WTC11 (cell line): ENCODE measurements at places on chromosomes 1 and 21. TPM values are rescaled to one million over a fixed set of nuclear protein-coding genes. Genes with fewer than 3 reads are reported as not detected.

GRCh38 chr21:46093668-46094400 is 4.1 kb upstream of the COL6A2 start:
- H3K36me3 ChIP-seq, result peaks cover 31% of the 10 kb centered on the region
- H3K27ac ChIP-seq, result no peak overlapping the region
- DNase-seq, result peak; percentile 18

DNA sequence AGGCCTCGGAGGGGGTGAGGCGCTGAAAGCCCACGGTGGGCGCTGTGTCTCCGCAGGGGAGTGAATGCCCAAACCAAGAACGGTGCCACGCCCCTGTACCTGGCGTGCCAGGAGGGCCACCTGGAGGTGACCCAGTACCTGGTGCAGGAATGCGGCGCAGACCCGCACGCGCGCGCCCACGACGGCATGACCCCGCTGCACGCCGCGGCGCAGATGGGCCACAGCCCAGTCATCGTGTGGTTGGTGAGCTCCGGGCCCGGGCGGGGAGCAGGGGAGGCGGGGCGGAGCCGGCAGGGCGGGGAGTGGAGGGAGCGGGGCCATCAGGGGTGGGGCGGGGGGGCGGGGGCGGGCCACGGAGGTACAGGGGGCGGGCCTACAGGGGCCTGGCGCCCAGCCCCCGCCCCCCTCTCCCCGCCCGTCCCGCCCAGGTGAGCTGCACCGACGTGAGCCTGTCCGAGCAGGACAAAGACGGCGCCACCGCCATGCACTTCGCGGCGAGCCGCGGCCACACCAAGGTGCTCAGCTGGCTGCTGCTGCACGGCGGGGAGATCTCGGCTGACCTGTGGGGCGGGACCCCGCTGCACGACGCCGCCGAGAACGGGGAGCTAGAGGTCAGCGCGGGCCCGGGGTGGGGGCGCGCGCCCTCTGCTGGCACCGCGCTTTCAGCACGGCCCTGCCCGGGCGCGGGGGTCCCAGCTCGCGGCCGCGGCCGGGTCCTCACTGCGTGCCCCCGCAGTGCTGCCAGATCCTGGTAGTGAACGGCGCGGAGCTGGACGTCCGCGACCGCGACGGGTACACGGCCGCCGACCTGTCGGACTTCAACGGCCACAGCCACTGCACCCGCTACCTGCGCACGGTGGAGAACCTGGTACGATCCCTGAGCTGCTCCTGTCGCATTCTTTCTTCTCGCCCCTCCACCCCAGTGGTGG is 15.9 kb downstream of the ESPN start:
- peaks cover 33% of the 10 kb centered on the region for H3K27me3 ChIP-seq
- H3K4me1 ChIP-seq, result peaks cover 32% of the 10 kb centered on the region
- no peak overlapping the region for H3K27ac ChIP-seq

DNA sequence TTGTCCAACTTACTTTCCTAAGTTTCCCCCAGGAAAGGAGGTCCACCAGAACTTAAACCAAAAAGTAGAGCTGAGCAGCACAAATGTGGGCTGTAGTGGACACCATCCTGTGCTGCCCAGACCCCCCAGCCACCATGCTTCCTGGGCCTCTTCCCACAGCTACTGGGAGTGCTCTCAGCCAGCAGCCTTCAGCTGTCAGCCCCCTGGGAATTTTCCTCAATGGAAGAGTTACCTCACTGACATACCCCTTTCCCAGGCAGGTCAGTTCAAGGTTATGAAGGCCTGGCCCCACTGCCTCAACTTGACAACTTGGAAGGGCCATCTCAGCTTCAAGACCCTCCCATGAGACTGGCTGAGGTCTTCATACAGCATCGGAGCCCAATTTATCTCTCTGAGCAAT is 47.7 kb downstream of the CDCP2 start:
- no peak overlapping the region for H3K4me3 ChIP-seq
- H3K36me3 ChIP-seq, result no peaks in the 10 kb centered on the region
- DNase-seq, result no peak

DNA sequence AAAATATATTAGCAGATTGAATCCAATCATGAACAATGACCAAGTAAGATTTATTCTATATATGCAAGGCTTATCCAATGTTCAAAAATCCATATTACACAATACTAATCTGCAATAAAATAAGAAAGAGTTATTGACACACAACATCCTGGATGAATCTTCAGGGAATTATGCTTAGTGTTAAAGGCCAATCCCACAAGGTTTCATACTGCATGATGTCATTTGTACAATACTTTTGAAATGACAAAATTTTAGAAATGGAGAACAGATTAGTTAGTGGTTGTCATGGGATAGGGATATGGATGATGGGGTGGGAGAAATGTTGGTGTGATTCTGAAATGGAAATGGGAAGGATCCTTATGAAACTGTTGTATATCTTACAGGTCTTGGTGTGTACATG is 425.7 kb downstream of the SIPA1L2 start:
- no peak for DNase-seq
- H3K27me3 ChIP-seq, result peaks cover 3% of the 10 kb centered on the region; the same call in 1 of the 2 replicates
- H3K36me3 ChIP-seq, result peaks cover 40% of the 10 kb centered on the region
- H3K4me1 ChIP-seq, result peaks cover 9% of the 10 kb centered on the region
- H3K27ac ChIP-seq, result no peak overlapping the region

DNA sequence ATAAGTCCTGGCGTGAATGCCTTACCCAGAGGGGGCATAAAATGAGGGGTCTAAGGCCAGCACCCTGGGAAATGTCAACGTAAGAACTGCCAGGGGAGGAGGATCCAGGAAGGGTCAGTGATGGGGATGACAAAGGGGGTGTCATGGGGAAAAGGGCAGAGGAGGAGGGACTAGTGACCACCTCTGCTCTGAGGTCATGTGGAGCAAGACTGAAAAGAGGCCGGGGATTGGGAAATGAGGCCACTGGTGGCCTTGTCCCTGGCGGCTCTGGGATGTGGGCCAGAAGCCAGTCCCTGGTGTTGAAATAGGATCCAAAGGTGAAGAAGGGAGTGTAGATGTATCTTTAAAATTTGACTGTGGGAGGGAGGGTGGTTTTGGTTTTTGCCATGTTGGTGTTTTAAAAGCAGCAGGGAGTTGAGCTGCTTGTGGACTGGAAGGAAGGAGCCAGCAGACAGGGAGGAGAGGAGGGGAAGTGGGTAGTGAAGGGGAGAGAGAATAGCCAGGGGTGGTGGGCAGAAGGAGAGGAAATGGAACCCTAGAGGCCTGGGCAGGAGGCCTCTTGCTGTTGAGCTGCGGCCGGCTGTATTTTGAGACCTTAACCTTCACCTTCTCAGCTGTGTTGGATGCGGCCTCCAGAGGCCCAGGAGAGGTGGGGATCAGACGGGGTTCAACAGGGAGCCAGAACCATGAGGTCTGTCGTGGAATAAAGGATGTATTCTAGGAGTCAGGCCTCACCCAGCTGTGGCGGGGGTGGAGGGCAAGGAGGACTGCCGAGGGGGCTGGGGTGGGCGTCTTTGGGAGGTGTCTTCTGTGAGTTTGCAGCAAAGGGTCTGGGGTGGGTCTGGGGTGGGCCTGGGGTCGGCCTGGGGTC is 92.5 kb downstream of the DHRS3 start:
- H3K27ac ChIP-seq, result no peak overlapping the region
- DNase-seq, result no peak
- no peaks in the 10 kb centered on the region for H3K27me3 ChIP-seq
- H3K4me1 ChIP-seq, result peaks cover 6% of the 10 kb centered on the region
- H3K4me3 ChIP-seq, result no peak overlapping the region

DNA sequence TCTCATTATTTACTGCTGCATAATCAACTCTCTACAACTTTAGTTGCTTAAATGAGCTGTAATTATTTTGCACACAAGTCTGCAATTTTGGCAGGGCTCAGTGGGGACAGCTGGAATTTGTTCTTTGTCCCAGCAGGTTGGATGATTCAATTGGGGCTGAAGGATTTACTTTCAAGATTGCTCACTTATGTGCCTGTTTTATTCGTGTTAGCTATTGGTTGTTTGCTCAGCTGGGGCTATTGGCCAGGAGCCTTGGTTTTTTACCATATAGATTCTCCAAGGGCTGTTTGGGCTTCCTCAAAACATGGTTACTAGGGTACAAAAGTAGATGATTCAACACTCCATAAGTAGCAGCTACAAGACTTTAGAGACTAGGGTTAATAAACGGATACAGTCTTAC is 13.4 kb downstream of the OR10R2 start:
- no peak for DNase-seq
- H3K4me1 ChIP-seq, result peaks cover 23% of the 10 kb centered on the region
- no peaks in the 10 kb centered on the region for H3K27me3 ChIP-seq
- H3K4me3 ChIP-seq, result no peak overlapping the region

DNA sequence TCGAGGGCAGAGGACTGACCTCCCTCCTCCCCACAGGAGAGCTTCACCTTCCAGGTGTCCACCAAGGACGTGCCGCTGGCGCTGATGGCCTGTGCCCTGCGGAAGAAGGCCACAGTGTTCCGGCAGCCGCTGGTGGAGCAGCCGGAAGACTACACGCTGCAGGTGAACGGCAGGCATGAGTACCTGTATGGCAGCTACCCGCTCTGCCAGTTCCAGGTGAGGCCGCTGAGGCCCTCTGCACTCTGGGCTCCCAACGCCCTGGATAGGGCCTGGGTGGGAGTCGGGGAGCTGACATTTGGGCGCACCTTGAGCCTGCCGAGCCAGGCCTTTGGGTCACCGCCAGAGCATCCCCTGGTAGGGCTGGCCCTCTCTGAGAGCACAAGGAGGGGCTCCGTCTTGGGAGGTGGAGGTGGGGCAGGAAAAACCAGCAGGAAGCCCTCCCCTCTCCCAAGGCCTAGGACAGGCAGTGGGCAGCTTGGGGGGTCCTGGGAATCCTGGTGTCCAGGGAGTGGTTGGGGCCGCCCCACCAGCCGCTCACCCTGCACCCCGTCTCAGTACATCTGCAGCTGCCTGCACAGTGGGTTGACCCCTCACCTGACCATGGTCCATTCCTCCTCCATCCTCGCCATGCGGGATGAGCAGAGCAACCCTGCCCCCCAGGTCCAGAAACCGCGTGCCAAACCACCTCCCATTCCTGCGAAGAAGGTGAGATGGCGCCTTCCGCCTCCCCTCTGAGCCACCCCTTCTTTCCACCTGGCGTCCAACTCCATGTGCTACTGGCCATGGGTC is 65.1 kb downstream of the PIK3CD start:
- no peak overlapping the region for H3K4me3 ChIP-seq
- H3K27me3 ChIP-seq, result no peaks in the 10 kb centered on the region; the same call in 1 of the 2 replicates
- no peak for DNase-seq
- H3K4me1 ChIP-seq, result peaks cover 43% of the 10 kb centered on the region
- no peak overlapping the region for H3K27ac ChIP-seq
- H3K36me3 ChIP-seq, result no peaks in the 10 kb centered on the region

RGS7 gene
- 1.1 to 1.5 TPM (median 1.2 TPM) in 3 replicates for total RNA-seq
